Stimulated activated CD4-positive, alpha-beta T cell treated with anti-CD3 and anti-CD28 coated beads, Interleukin-15, amount 100 ng/mL, for 1 hour (primary cell): ENCODE measurements at places on chromosomes 1 and 21.
A peak's percentile ranks its signal among the peaks of the same experiment; 100 is the strongest.

- no peak for DNase-seq
Measured at GRCh38 chr1:193588311-193589082, 402.1 kb upstream of the B3GALT2 start.

DNA sequence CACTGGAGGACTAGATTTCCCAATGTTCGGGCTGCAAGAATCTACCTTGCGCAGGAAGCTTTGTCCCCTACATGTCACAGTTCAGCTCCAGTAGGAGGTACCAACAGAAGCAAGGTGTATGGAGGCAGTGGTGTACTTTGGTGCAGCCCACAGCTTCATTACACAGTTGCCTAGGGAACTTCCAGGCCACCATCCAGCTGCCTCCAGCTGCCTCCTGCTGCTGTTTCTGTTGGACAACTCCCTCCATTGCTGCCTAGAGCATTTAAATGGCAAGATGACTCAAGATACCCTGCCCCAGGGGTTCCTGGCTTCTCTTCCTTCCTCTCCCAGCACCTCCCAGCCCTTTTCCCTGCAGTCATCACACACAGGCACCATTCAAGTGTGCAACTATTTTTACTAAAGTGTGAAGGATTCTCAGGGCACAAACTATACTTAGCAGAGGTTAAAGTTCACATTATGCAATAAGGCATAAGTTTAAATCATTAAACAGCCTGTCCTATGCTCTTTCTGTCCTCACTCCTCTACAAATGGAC lies 39.0 kb upstream of the ATP1A1 start:
- DNase-seq: no peak

- no peak for DNase-seq
Measured at GRCh38 chr1:44460107-44460882, 55.2 kb downstream of the RNF220 start.

DNA sequence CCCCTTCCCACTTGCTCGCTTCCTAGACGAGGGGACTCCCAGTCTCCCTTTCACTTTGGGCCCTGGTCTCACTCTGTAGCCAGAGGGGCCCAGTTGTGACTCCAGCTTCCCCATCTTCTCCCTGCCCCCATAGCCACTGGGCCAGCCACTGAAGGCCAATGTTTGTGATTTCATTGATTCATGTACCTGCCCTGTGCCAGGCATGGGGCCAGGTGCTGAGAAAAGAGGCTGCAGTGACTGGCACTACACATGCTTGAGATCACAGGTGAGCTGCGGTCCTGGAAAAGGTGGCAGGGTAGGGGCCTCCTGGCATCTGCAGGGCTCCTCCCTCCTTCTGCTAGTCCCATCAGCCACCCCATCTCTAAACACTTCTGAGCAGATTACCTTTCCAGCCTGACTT lies 345.3 kb upstream of the VAMP3 start:
- no peak for DNase-seq

GRCh38 chr1:51569284-51570062 lies 47.4 kb upstream of the OSBPL9 start:
- DNase-seq: peak; percentile 1
